Cerebellum (tissue), 4 donors: ENCODE measurements at places on chromosomes 12 and 14.

DNA sequence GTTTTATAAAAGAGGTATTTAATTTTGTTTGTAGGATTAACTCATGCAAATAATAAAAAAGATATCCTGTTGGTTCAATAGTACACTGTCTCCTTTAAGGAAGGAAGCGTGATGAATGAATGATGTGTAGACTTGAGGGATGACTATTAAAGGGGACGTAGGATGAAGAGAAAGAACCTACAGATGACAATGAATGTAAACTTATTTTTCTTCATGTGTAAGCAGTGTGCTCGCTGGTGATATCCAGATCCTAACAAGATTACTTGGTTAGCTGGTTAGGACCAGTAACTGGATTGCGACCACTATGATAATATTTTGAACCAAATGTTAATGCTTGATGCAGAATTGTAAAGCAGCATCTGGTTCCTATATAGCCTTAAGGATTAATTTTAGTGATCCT, 2.6 kb downstream of the ARF6 start:
- DNase-seq = no peak

GRCh38 chr12:41424651-41425050, 236.5 kb downstream of the PDZRN4 start:
- no peak for DNase-seq

DNA sequence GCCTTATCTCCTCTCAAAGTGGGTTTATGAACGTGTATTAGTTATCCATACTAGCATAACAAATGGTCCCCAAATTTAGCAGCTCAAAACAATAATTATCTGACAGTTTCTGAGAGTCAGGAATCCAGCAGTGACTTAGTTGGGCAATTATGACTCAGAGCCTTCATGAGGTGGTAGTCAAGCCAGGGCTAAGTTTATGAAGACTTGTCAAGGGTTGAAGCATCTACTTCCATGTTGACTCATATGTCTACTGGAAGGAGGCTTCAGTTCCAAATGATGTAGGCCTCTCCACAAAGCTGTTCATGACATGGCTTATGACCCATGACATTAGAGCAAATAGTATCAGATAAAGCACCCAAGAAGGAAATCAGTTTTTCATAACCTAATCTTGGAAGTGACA, 73.2 kb downstream of the IPO8 start:
- DNase-seq = no peak

DNA sequence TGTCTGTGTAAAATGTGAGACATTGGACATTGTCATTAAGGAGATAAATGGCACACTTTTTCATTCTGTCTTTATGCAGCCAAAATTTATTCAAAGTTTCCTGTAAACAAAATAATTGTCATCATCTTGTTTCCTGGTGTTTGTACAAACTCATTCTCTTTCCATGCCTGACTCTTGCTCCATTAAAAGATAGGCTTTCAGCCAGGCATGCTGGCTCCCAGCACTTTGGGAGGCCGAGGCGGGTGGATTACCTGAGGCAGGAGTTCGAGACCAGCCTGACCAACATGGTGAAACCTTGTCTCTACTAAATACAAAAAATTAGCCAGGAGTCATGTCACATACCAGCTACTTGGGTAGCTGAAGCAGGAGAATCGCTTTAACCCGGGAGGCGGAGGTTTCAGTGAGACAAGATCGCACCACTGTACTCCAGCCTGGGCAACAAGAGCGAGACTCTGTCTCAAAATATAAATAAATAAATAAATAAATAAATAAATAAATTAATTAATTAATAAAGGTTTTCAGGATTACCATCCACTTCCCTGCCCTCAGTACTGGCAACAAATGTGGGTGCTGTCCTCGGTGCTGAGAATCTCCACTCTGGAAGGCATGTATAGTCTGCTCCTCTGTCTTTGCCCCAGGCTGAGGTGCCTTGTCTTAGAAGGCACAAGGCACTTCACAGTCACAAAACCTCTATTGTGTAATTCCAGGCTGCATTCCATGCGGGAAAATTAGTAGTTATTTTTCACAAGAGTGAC, 83.2 kb downstream of the PAH start:
- DNase-seq = no peak

DNA sequence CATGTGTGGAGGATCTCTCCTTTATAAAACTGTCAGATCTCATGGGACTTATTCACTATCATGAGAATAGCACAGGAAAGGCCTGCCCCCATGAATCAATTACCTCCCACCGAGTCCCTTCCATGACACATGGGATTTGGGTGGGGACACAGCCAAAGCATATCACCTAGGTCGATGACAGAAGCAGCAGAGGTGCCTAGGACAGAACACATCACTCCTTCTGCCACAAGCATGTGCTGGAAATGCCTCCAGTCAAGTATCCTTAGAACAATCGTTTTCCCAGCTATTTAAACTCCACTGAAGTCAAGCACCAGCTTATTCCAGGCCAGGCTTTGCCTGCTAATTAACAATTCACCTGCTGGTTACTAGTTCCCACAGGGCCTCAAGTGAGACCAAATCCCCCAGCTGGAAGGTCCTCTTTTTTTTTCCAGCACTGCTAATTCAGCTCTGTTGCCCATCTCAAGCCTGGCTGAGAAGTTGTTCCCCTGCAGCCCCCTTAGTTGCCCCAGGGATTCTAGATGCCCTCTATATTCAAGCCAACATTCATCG, 212.3 kb upstream of the NUDT4 start:
- DNase-seq = no peak

DNA sequence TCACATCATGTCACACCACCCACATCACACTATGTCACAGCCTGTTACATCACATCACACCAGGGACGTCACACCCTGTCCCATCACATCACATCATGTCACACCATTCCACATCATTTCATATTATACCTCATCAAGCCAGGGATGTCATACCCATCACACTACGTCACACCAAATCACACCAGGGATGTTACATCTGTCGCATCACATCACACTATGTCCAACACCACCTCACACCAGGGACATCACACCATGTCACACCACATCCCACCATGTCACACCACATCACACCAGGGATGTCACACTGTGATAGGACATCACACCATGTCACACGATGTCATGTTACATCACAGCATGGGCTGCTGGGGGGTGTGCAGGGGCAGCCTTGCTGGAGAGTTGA, 110.6 kb downstream of the TMEM121 start:
- no peak for DNase-seq

GRCh38 chr14:55025948-55026347, 951 bp downstream of the WDHD1 start:
- no peak for DNase-seq

DNA sequence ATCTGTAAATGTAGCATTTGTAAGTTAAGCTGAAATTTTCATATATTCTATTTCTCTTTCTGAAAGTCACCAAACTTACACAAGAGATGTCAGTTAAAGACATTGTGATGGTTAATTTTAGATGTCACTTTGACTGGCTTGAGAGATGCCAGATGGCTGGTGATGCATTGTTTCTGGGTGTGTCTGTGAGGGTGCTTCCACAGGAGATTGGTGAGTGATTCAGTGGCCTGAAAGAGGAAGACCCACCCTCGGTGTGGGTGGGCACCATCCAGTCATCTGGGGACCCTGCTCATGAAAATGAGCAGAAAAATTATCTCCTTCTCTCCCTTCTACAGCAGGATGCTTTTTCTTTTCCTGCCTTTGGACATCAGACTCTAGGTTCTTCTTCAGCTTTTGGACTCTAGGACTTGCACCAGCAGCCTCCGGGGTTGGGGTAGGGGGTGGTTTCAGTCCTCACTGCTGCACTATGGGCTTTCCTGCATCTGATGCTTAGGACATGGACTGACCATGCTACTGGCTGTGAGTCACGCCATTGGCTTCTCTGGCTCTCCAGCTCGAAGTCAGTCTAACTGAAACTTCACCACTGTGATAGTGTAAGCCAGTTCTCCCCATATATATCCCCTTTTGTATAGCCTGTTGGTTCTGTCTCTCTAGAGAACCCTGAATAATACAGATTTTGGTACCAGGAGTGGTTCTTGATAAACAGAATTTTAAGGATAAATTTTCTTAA, 20.9 kb downstream of the PDE6H start:
- DNase-seq = no peak
